NCI-H1417 (cell line): ENCODE measurements at places on chromosomes 2 and 18.

GRCh38 chr18:10033016-10033399 lies 119.2 kb downstream of the VAPA start:
- DNase-seq: no peak

- DNase-seq: no peak
These were observed 2.7 kb downstream of the RSAD2 start for GRCh38 chr2:6880200-6880733.

- peak; percentile 54 for DNase-seq
These were observed 27.1 kb upstream of the SERPINB12 start for GRCh38 chr18:63514888-63515678.

- peak; percentile 77 for DNase-seq
These were observed 122.7 kb upstream of the NABP1 start for GRCh38 chr2:191555092-191555742.

GRCh38 chr2:74952575-74952974 lies 5.9 kb upstream of the POLE4 start:
- DNase-seq: no peak

GRCh38 chr2:63580651-63581297 lies 7.5 kb downstream of the WDPCP start:
- DNase-seq: no peak
